ENCODE measurements at places on chromosomes 1 and 21.

GRCh38 chr1:200240656-200241055 is 169.2 kb downstream of the ZNF281 start:
- DNase-seq = no peak

GRCh38 chr1:100585786-100586185 is 47.8 kb downstream of the GPR88 start:
- DNase-seq = no peak

DNA sequence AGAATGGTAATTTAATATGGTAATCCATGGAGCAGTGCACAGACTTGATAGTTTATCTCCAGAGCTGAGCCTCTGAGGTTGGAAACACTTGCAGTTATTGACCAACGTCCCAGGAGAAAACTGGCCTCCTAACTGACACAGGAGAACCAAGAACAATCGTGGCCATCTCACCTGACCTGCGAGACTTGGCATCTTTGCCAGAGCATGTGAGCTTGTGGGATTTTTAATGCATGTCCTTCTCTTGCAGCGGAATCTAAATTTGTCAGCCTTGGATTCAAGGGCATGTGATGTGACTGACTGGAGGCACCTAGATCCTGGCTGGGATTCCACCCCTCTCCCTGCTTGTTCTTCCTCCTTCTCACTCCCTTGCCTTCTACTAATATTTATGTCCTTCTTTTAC is 27.8 kb upstream of the SLC26A9 start:
- no peak for DNase-seq

DNA sequence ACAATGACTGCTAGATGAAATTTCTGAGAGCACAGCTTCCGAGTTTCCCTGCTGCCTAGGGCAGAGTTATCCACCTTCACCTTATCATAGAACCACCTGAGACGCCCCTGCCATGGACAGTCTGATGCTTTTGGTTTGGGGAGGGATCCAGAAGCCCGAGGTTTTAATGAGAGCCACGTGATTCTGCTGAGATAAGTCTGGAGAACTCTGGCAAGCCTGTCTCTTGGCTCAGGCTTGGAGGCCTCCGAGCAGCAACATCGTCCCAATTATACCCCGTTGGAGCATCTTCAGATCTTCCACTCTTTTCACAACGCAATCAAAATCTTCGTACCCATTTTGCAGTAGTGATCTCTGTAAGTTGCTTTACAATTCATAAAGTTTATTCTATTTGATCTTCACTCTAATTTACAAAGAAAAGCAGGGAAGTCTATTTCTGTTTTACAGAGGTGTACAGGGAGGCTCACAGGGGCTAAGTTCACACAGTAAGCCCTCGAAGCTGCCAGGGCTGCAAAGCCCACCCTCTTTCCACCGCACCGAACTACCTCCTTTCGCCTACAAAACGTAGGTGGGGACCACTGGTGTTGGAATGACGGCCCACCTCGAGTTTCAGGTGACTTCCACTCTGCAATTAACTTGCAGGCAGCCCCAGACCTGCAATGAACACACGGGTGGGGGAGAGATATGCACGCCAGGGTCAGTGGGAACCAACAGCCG is 513 bp upstream of the HHAT start:
- no peak for DNase-seq

- DNase-seq = no peak
Measured at GRCh38 chr1:65393347-65393746, 27.1 kb upstream of the LEPR start.

DNA sequence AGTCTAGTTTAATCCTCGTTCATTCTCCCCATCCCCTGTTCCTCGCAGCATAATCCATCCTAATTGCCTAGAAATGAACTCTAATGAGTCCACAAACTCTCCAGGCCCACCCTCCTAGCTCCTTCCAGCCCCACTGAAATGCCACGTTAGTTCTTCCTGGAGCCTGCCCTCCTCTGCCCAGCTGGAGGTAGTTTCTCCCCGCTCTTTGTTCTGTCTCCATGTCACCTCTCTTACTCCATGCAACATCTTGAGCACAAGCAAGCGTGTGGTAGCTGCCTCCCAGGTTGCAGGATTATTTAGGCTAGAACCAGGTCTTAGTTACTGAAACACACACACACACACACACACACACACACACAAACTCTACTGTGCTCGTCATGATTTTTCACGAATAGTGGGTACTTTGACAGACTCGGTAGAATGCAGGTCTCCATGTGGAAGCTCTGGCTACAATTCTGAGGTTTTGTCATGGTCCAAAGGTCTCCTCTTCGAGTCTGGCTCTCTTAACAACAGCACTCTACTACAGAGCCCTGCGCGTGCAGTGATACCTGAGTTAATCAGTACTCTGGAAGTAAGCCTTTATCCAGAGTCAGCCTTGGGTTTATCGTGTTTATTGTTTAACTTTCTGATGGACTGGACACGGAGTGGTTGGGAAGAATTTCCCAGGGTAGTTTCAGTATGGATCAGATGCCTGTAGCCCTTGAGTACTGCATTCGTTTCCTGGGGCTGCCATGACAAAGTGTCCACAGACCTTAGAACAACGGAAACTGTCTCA is 27.5 kb downstream of the HUNK start:
- DNase-seq = no peak

DNA sequence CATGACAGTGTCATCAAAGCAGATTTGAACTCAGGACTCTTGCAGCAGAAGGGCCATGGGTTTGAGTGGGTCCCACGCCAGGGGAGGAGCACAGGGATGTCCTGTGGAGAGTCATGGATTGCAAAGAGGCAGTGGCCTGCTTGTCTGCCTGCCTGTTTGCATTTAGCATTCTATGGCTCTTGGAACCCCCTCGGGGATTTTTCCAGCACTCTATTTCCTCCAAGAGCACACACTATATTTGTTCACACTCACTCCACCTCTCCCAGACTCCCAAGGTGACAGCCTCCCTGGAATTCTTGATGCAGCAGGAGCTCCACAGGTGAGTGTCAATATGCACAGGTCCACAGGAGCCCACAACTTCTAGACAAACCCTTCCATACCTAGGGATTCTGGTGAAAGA is 73.1 kb upstream of the LRRN2 start:
- no peak for DNase-seq

GRCh38 chr1:167357305-167357704 is 136.6 kb downstream of the POU2F1 start:
- no peak for DNase-seq

DNA sequence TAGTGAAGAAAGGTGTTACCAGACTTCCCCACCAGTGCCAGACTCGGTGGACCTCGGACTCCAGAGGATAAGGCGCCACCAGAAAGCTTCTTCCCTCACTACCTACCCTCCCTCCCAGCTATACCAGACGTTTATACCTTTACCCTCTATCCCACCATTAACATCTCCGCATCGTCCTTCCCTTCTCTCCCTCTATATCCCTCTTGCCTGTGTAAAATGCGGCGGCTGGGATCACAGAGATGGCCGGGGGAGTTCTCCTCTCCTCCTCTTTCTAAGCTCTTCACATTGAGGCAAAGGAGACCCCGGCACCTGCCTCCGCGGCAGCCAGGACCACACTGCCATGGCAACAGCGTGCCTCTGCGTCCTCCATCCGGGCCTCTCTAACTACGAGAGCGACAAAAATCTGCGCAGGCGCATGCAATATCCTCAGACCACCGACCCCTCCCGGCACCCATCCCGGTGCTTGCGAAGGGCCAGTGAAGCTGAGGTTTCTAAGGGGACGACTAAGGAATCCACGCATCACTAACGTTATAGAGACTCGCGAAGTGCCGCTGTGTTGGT is at the start of gene CCDC181:
Gene CCDC181 (minus strand): TSS at position 394 of the 561 bp plus-strand sequence. CDS start 2,547 bp downstream, outside the sequence.
- DNase-seq = peak; percentile 81

- no peak for DNase-seq
Measured at GRCh38 chr1:203085528-203086406, at the start of gene MYOG. Gene MYOG, minus strand, starts transcription at chr1:203086012. Its CDS starts 51 bp downstream, at chr1:203085961.

DNA sequence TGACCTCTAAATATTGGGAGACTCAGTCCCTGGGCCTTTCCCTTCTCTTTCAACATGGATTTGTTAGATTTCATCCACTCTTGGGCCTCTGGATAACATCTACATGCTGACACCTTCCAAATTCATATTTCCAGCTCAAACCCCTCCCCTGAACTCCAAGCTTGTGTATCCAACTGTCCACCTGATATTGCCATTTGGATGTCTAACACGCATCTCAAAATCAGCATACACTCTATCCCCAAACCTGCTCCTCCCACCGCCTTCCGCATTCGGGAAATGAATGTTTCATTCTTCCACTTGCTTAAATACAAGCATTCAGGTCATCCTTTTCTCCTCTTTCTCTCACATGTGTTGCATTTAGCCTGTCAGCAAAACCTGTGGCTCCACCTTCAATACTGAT is 17.5 kb upstream of the KAZN start:
- DNase-seq = no peak

- DNase-seq = peak; percentile 79
Measured at GRCh38 chr1:52141513-52142219, at the start of gene ZFYVE9. Gene ZFYVE9, plus strand, starts transcription at chr1:52142089. Its CDS starts 91,118 bp downstream, at chr1:52233207.

Data from neural crest cell (in vitro differentiated cells).